ENCODE measurements at places on chromosomes 3 and 15.

- no peak for DNase-seq
These were observed 27.8 kb upstream of the AZI2 start for GRCh38 chr3:28376424-28376823.

- no peak for DNase-seq
These were observed 66.2 kb downstream of the TAFA4 start for GRCh38 chr3:68866157-68866556.

DNA sequence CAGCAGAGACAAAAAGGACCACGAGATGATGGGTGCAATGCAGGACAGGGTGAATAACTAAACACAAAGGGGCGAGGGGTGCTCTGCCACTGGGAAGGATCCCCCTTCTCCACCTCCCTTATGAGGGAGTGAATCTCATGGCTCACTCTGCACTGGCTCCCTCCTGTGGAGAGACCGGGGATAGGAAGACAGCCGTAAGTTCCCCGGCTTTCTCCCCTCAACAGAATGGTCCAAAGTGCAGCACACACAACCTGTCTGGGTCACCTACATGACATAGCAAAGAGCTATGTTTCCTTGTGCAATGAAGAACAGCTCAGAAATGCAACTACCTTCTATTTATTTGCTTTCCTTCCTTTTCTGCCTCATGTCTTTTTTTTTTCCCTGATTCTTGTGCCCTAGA lies 7.8 kb upstream of the ACSBG1 start:
- DNase-seq = no peak

DNA sequence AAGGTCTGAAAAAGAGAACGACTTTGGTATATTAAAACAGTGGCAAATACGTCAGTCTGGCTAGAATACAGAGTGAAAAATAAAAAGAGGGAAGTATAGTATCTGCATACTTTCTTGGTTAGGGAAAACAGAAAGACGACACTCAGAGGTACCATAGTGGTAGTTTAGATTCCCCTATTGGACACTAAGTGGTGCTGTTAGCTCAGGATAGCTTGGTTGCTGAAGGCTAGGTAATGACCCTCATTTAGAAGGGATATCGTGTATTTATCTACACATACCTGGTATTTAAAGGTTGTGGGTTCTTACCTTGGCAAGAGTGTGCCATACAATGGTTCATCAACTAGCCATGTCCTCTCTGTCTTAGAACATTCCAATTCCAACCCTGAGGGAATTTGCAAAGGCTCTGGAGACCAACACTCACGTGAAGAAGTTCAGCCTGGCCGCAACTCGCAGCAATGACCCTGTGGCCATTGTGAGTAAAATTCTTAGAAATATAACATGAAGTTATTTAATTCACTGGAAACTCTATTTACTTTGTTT lies 31.0 kb downstream of the TMOD2 start:
- DNase-seq = no peak

- no peak for DNase-seq
These were observed 21.4 kb upstream of the PIAS1 start for GRCh38 chr15:68032672-68033071.

DNA sequence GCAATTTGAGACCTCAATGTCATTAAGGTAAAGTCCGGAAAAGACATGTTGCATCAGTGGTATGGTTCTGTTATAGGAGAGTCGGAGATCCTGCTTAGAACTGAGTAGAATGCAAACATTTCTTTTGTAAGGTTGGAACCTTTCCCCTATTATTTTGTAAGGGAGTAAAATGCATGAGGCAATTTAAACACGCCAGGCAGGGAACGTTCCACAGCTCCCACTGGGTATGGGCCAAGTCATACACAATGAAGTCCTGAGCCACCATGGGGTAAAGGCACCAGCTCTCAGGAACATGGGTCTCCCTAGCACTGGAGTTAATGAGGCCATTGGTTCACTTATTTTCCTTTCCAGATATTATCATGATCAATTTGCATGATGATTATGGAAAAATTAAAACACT lies 116.6 kb upstream of the NR2F2 start:
- DNase-seq = no peak

DNA sequence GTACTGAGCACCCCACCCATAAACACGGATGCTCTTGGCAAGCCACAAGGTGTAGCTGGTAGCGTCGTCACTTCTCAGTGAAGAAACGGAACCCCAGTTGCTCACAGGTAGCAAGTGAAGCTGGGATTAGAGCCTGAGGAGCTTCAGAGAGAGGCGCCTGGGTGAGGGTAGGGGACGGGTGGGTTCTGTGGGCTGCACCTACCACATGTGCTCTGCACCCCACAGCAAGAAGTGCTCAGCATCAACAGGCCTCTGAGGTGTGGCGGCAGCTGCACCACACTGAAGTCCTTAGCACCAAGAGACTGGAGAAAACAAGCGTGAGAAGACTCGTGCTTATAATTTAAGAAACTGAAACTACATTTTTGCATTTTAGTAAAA lies 9.8 kb downstream of the MAP6D1 start:
- no peak for DNase-seq

DNA sequence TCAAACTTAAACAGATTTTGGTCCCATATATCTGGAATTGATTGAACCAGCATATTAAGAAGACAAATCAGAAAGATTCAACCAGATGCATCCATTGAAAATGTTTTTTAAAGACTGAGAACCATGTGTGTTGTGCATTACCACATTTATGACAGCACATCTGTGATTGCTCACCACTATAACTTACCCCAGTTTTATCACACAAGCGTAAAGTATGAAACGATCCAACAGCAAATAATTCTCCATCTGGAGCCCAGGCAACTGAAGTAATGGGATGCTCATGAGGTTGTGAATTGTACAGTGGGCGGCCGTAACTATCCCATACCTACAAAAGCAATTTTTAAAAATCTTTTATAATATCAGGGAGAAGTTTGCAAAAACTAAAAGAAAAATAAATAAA lies 43.2 kb downstream of the IFT80 start:
- DNase-seq = no peak
